ENCODE measurements at places on chromosomes 5 and 9.

GRCh38 chr5:100762108-100762507, 141.0 kb downstream of the ST8SIA4 start:
- DNase-seq = peak; percentile 39

DNA sequence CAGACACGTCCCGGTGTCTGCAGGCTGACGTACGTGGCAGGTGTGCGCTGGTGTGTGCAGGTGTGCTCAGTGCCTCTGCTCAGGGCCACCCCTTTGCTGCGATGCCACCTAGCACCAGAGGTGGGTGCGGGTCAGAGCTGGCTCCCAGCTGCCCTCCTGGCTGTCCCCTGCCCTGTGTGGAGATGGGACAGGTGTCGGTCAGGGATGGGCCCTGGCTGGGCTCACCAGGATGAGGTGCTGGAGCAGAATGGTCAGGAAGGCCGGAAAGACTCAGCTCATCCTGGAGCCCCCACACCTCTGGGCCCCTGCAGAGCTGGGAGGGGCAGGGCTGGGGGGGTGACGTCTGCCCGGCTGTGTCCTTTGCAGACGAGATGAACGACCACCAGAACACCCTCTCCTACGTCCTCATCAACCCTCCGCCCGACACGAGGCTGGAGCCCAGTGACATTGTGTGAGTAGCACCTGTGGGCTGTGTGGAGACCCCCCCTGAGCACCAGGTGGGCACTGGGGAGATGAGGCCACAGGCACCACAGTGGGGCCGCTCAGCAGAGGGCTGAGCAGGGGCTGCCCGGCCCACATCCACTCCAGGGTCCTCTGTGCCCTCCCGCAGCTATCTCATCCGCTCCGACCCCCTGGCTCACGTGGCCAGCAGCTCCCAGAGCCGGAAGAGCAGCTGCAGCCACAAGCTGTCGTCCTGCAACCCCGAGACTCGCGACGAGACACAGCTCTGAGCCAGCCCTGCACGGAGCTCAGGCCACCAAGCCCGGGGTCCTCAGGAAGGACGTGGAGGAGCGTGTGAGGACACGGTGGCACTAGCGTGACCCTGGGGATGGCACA, 89.7 kb downstream of the KCNT1 start:
- DNase-seq = peak; percentile 13

GRCh38 chr5:150238646-150239045, 48.8 kb downstream of the SLC6A7 start:
- no peak for DNase-seq

GRCh38 chr9:127637322-127637847, 25.3 kb downstream of the STXBP1 start:
- DNase-seq = peak; percentile 82

DNA sequence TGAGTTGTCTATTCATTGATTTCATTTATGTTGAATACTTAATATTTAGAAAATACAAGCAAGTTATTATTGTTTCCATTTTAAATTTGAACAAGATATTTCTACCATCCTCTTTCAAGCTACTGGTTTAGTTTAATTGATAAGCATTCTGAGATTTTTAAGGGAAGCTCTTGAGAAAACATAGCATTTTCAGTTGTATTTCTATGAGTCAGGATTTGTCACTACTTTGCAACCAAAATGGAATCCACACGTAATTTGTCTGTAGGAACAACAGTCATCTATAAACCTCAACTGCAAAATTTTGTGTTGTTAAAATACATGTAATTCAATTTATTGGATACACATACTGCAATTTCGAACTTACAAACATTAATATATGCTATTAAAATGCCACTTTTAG, 74.0 kb downstream of the PRR16 start:
- no peak for DNase-seq

DNA sequence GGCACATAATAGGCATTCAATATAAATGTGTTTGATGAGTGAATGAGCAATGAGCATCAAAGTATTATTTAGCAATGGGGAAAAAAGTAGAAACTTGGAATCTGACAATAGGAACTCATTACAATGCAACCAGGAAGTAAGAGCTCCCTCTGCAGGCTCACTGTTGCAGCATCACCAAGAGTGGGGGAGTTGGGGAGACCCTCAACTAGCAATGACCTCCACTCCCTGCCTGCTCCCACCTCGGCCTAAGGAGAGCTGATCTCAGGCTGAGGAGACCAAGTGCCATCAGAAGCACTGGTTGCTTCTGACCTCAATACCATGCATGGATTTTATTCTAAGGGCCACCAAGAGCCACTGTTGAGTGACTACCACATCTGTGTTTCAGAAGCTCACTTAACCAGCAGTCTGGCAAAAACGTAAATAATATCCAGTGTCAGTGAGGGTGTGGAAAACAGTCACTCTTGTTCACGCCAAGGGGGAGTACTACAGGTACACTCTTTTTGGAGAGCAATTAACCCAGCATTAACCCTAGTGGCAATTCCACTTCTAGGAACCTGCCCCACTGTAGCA, 8.0 kb downstream of the VDAC1 start:
- DNase-seq = no peak

GRCh38 chr9:131739133-131739958, 530 bp downstream of the RAPGEF1 start:
- peak; percentile 56 for DNase-seq

- peak; percentile 73 for DNase-seq
These were observed 2.6 kb downstream of the GLIS3 start for GRCh38 chr9:4297151-4297785.

- DNase-seq = no peak
These were observed 7.1 kb upstream of the HAND1 start for GRCh38 chr5:154485096-154485491.

DNA sequence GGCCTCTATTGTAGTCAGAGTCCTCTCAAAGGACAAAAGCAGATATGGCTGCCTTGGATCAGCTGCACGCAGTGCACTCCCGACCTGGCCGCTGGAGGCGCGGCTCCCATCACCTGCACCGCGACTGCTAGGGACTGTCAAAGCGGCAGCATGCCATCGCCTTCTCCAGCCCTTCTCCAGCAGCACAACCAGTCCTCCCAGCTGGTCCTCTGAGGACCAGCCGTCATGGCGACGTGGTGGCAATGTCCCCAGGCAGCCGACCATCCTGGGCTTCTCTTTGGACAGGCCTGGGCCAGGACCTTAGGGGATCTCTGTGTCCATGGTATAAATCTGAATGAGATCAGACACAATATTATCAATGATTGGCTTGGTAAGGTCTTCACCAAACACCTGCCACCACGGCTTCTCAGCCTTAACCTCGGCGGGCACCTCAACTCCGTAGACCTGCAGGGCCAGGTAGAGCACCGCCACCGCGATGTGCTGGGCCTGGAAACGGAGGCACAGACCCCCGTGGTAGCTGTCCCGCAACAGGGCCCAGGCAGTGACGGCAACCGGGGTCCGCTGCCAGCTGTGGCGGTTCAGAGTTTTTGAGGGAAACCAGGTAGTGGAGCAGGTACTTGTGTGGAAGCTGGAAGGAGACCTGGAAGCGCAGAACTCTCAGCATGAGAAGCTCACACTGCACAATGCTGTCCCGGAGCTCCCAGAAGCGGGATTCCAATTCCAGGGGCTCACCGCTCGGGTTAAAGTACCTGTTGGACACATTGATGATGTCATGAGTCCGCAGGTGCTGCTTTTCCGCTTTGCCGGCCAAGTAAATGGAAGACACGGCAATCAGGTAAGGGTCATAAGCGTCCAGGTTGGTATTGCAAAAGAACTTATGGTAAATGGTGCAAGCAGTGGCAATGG, 8.5 kb downstream of the DUSP1 start:
- no peak for DNase-seq

- DNase-seq = no peak
These were observed 95.7 kb downstream of the ATPSCKMT start for GRCh38 chr5:10153808-10154537.

DNA sequence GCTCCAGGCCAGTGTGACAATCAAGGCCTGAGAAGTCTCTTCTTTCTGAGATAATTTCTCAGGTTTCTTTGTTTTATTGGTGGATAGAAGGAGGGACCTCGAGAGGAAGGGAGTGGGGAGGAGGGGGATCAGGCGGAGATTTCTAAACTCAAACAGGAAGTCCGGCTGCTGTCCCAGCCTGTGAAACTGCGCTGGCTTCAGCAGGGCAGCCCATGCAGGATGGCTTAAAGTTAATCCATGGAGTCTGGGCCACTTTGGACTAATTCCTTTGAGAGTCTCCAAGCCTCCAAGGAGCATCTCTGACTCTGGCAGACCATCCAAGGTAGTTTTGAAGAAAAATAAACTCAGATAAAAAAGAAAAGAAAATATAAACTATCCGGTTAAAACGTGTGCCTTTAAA, 378.5 kb downstream of the MLLT3 start:
- peak; percentile 27 for DNase-seq

- DNase-seq = no peak
These were observed 55.9 kb upstream of the KCNMB1 start for GRCh38 chr5:170444969-170445505.

GRCh38 chr5:149834246-149834855, 104.2 kb downstream of the PPARGC1B start:
- peak; percentile 85 for DNase-seq

DNA sequence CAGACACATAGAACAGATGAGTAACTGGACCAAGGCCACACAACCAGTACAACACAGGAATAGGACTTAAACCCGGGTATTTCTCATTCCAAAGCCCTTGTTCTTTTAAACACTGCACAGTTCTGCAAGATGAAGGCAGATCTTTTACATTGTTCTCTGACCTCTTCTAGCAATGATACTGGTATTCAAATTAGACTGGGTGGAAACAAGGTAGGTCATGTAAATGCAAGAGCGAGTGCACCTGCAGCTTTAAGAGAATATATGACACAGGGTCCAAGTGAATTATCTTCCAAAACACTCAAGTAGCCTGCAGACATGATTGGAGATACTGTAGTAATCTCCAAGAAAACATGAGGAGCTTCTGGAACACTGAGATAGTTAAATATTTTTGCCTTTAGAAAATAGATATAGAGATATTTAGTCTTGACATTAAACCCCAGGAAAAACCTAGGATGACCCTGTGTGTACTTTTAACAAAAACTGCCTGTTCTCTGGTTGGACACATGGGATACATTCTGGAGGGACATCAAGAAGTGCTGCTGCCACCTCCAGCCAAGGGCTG, 130.6 kb upstream of the EPB41L4A start:
- no peak for DNase-seq

- DNase-seq = peak; percentile 2
These were observed 19.3 kb upstream of the PIP5K1B start for GRCh38 chr9:68685770-68686169.

- peak; percentile 94 for DNase-seq
These were observed 105.9 kb downstream of the GADD45G start for GRCh38 chr9:89710697-89711096.
